Right renal cortex interstitium (tissue), 3 donors: ENCODE measurements at places on chromosomes 16 and 17. TPM values are rescaled to one million over a fixed set of nuclear protein-coding genes. Genes with fewer than 3 reads are reported as not detected.

DNA sequence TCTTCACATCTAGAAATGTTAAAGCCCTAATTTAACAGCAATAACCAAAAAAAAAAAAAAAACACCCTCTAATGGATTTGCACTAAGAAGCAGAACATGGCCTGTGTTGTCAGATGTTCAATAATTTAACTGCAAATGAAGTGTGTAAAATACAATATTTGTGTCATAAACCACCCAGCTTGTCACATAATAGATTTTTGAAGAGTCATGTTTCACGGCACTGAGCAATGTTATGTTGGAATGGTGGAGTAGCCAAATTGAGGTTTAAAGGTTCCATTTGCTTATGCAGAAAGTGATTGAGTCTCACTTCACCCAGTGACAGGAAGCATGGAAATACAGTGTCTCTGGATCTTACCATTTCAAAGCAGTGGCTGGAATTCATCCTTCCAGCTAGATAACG, 173.2 kb upstream of the XYLT1 start:
- DNase-seq, result no peak

MT1X gene
- 34.0 TPM for polyA plus RNA-seq

CETP gene
- polyA plus RNA-seq, result 13.4 TPM

GRCh38 chr17:36592316-36592715, 637 bp downstream of the DHRS11 start:
- no peak for DNase-seq

- DNase-seq, result peak; percentile 38
These were observed at the start of gene PSMB10 for GRCh38 chr16:67936124-67936879. TSS of gene PSMB10 (minus strand) at chr16:67936850. CDS start at chr16:67936749, 101 bp downstream.

PPP1R27 gene
- polyA plus RNA-seq, result 0.17 TPM
